ENCODE measurements at places on chromosomes 4 and X. TPM values are rescaled to one million over a fixed set of nuclear protein-coding genes. Genes with fewer than 3 reads are reported as not detected.

The ZFX gene
- 41.5 TPM for total RNA-seq

The BEX4 gene
- 36.1 TPM for total RNA-seq

The TACR3 gene
- total RNA-seq: not detected

DNA sequence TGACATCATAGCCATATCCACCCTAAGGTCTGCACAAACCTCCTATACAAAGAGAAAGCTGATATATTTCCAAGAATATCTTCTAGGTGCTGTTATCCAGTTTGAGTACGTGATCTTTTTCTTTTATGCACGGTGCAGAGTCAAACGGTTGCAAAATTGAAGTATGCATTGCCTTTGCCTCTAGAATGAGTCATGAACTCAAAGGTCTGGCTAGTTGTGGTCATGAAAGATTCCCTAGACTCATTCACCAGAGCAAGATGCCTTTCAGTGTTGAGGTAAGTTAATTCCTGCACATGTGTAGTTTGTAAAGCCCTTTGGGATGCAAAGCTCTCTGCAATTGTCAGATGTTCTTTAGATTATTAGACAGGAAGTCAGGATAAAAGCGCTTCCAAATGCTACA is 704.4 kb downstream of the PCDH19 start:
- DNase-seq: no peak

DNA sequence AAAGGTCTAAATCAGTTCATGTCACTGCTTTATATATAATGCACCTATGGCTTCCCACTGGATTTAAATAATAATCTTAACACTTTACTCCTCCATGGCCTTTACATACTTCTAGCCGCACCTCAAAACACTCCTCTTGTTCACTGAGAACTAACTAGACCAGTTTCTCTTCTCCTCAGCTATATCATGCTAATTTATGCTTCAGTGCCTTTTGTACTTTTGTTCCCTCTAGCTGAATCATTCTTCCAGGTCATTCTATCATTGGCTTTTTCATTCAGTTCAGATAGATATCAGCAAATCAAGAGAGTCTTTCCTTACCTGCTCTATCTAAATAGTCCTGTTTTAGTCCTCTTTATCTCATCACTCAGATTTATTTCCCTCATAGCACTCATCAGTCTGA is 64.2 kb downstream of the TET2 start:
- no peak for DNase-seq

The TLR3 gene
- 28.5 TPM for total RNA-seq

The FDCSP gene
- total RNA-seq: not detected

DNA sequence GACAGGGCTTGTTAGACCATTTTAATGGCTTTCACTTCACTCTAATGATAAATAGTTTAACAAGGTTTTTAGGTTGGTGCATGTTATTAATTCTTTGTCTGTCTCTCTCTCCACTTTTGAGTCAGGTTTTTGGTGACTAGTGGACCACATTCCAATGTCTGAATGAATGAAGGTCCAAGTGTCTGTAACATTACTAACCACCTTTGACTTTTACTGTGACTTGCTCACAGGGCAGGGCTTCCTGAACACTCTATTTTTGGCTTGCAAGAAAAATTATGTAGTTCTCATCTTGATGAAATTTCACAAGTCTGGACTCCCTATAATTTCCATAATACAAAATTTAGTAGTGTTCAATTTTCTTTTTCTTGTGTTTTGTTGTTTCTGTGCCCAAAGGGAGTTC is 78.9 kb upstream of the BMPR1B start:
- no peak for DNase-seq

GRCh38 chr4:26992657-26993361 is 132.2 kb downstream of the STIM2 start:
- no peak for DNase-seq

DNA sequence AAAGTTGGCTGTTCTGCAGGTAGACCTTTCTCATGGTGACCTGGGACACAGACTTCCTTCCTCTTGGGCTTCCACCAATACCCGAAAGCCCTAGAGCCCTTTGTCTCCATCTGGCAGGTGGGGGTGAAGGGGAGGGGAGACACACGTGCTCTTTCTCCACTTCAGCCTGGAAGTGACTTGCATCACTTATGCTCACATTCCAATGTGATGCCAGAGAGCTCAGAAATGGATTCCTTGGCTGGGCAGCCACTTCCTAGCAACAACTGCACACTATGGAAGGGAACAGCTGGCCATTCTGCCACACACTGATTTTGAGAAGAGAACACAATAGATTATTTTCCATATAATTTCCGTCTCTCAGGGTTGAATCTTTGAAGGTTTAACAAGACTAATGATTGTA is 36.3 kb downstream of the C4orf51 start:
- DNase-seq: no peak

The HSFX2 gene
- total RNA-seq: not detected

DNA sequence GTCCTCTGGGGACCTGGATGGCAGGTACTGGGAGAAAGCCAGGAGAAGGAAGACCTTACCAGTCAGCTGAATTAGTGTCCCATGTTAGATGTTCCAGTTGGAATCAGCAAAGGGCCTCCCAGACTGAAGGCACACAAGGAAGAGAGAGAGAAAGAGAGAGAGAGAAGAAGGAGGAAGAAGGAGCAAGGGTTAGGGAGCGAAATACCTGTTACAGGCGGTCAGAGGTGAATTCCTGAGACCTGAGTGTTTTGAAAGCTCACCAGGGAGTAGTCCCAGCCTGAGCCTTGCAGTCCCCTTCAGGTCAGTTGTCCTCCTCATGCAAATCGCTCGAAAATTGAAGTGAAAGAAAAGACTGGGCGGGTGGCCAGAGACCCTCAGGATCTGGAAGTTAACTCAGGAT is 60.3 kb downstream of the USP11 start:
- no peak for DNase-seq

Measured in upper lobe of right lung (tissue), 1 donor.